ENCODE measurements at places on chromosomes 2 and 18. TPM values are rescaled to one million over a fixed set of nuclear protein-coding genes. Genes with fewer than 3 reads are reported as not detected.
A peak's percentile ranks its signal among the peaks of the same experiment; 100 is the strongest.

- no peak for DNase-seq
These were observed 59.7 kb downstream of the SPP2 start for GRCh38 chr2:234110219-234110618.

DNA sequence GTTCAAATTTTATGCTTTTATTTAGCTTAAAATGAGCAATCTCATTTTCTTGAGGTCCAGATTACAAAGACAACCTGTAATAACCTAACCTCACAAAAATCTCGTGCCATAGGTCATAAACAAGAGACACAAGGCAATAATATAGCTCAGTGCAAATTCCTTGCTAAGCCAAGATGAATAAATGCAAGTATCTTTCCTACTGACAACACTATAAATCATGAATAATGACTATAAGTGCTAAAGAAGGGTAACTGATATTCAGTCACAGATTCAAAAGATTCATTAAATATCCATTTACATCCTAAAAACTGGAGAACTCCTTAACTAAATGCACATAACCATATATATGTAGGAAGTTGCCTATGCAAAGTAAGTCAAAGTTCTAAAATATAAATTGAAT lies 1641.6 kb downstream of the LRP1B start:
- DNase-seq = no peak

STARD6 gene
- total RNA-seq = not detected

GRCh38 chr2:108637304-108637669 lies 82.0 kb upstream of the RANBP2 start:
- no peak for DNase-seq

DNA sequence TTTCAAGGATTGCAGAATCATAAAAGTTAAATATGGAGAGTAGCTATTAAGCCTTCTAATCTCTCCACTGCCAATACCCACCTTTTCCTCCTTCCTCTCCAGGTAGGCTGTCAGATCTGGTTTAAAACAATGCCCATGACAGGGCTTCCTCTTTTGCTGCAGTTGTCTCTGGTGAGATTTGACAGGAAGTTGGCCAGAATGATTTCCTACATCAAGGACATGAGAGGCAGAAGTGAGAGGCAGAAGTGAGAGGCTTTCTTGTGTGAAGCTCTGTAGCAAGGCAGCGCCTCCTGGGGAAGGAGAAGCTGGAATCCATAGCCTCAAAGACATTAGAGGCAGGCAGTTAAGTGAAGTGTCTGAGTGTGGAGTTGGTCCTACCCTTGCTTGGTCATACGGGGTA lies 385.7 kb downstream of the HRH4 start:
- DNase-seq = no peak

- peak; percentile 23 for DNase-seq
These were observed 161.7 kb downstream of the INSIG2 start for GRCh38 chr2:118250001-118250400.

DNA sequence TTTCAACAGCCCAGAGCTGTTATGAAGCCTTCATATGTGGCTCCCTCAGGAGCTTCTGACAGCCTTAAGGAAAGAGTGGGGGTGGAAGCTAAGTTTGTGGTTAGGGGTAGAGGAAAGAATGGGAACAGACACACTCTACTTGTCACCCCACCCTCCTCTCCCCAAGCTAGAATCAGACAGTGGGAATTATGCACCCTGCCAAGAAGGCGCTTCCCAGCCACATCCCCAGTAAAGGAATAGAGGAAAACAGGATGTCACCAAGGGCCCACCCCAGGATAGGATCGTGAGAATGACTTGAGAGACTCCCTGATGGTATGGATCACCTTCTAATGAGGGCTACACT lies 32.4 kb upstream of the EML4 start:
- no peak for DNase-seq

- DNase-seq = no peak
These were observed 95.2 kb upstream of the RAB6C start for GRCh38 chr2:129884221-129884786.

DNA sequence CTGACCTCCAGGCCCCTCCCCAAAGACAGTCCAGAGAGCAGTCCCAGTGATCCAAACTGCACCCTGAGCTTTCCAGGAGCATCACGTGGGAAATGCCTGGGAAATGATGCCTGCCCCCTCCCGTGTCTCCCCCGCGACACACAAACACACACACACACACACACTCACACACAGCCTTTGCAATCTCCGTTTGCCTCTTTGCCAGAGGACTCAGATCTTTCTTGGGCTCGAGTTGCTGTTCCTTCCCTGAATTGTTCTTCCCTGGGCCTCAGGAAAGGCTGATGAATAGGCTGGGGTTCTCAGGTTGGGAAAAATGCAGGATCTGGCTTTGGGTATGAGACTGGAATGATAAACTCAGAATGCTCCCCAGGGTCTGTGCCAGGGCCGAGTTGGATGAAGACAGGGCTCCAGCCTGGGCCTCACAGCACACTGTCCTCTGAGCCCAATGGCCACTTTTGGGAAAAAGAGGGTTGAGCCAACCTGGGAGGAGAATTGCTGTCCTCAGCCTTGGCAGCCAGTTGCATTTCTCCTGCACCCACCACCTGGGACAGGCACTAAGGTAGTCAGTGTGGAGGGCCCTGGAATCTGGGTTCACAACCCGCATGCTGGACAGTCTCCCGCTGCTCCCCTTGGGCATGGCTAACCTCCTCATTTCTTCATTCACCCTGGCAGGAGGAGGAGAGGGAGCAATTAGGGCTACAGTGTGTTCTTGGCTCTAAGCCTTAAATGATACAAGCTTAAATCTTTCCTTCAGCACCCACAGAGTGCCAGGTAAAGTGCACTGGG lies 43.9 kb upstream of the ATP6V1B1 start:
- DNase-seq = no peak

ASIC4 gene
- 0.08 TPM for total RNA-seq

- DNase-seq = no peak
These were observed 90.4 kb downstream of the MOGAT1 start for GRCh38 chr2:222761888-222762287.

- DNase-seq = no peak
These were observed 76.3 kb downstream of the CLHC1 start for GRCh38 chr2:55155764-55156281.

- DNase-seq = no peak
These were observed 65.5 kb downstream of the COMMD1 start for GRCh38 chr2:61970807-61971556.

GRCh38 chr2:143246815-143247744 lies 117.9 kb downstream of the ARHGAP15 start:
- no peak for DNase-seq

GNAL gene
- total RNA-seq = 0.23 TPM

GRCh38 chr2:3043726-3044125 lies 333.9 kb downstream of the EIPR1 start:
- DNase-seq = no peak

DNA sequence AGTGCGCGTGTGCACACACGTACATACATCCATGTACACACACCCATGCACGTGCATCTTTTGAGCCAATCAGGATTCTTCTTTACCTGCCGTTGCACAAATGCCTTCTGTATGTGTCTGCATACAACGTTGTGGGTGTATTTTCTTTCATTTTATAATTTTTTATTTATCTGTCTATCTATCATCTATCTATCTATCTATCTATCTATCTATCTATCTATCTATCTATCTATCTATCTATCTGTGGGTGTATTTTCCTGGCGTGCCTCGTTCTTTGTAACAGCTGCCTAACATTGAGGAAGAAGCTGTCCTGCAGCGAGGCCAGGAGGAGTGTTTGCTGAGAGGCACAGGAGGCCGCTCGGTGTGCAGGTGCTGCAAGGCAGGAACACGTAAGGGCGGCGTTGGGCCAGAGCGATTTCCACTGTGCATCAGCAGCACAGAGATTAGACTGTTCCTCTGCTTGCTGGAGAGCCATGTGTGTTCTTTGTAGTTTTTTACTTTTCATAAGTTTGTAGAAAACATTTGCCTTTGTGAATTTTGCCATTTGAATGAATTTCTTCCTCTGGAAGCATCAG lies 84.4 kb downstream of the DGKD start:
- DNase-seq = no peak

MFSD2B gene
- total RNA-seq = not detected

SRD5A2 gene
- not detected for total RNA-seq

G6PC2 gene
- total RNA-seq = not detected

GRCh38 chr2:22536133-22536532 lies 848.8 kb upstream of the KLHL29 start:
- DNase-seq = peak; percentile 2

DNA sequence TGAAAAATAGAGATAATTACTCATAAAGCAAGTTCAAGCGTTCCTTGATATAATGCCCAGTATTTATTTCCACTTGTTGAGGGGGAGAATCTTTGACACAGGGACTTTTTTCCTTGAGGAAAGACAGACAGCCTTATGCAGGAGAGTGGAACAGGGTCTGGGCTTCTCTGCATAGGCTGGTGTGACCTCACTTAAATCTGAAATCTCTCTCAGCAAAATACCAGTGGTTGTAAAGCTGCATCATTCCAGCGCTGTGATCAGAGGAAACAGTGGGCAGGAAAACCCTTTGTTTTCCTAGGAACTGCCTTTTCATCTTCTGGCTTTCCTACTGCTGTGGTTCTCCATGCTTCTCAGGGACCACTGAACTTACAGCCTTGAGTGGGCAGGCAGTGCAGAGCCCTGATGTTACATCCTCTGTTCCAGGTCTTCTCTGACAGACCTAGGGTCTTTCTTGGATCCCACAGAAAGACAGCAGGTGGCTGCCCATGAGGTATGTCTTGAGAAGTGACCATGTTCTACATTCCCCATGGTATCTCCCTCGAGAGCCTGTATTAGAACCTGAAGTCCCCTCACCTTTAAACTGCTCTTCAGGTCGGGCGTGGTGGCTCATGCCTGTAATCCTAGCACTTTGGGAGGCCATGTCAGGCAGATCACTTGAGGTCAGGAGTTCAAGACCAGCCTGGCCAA lies 17.6 kb upstream of the MAP4K4 start:
- DNase-seq = no peak

TBC1D8 gene
- 30.3 TPM for total RNA-seq

GRCh38 chr2:30932870-30933269 lies 125.6 kb upstream of the CAPN13 start:
- DNase-seq = no peak

DNA sequence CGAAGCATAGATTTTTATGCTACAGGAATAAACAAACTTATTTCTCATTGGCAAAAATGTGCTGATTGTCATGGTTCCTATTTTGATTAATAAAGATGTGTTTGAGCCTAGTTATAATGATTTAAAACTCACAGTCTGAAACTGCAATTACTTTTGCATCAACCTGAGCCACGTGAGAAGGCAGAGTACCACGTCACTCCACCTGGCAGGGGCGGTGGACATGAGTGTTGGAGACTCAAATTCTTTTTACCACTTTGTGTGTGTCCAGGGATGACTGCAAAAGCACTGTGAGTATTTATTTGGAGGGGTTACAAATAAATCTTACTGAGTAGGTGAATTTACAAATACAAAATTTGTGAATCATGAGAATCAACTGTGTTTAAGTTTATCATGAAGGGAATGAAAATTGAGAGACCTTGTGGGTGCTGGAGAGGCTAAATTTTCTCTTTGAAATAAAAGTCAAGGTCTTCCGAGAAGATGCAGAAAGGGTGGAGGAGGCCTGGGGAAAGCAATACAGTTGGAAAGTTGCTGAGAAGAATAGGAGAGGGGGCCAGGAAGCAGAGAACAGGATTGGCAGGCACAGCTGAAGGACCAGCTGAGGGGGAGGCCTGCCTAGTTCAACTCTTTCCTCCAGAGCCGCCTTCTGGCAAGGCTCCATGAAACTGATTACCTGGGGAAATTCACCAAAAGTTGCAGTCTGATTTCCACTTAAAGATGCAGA lies 316.4 kb downstream of the MYCN start:
- DNase-seq = no peak

DNA sequence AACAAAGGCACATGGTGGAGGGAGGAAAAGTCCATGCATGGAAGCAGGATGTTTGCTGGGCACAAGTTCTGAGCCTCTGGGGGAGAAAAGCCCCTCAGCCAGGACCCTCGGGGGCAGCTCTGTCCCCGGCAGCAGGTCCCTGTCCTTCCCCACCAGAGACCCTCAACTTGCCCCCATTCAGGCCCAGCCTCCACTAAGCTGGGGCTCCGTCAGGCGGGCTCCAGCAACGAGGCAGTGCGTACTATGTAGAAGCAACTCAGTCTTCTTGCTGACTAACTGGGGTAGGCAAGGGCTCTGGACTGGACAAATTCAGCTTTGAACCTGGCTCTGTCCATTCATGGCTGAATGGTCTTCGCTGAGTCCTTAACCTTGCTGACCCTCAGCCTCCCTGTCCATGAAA lies 23.0 kb downstream of the CFAP65 start:
- no peak for DNase-seq

- no peak for DNase-seq
These were observed 30.2 kb downstream of the NYAP2 start for GRCh38 chr2:225429717-225430116.

Measured in HT-29 (cell line).